ENCODE measurements at places on chromosomes 5 and 9.

DNA sequence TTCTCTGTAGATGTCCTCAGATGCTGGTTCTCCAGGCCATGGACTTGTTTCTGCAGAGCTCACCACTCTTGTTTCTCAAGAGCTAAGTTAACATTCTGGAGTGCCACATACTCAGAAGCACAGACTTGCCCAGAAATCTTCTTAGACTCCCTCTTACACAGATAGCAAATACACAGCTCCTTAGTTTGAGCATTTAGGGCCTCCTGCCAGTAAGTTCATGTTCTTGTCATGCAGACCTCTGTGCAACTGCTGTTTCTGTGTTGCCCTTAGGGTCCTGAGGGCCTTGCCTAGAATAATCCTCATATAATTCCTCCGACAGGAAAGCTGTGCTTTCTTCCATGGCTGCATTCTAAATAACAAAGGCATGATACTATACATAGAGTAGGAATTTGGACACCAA, 1.3 kb upstream of the PTPDC1 start:
- no peak for DNase-seq

DNA sequence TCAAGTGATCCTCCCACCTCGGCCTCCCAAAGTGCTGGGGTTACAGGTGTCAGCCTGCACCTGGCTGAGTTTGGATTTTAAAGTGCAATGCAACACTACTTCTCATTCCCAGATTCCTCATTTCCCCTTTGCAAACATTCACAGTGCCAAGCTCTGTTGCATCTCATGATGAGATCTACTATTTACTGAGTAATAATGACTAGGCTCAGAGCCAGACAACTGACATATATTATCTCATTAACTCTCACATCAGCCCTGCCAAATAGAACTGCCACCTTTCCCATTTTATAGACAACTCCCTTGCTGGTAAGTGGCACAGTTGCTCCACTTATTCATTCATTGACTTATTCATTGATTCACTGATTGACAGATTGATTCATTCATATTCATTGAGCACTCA, 7.0 kb downstream of the PDE6A start:
- peak; percentile 96 for DNase-seq

DNA sequence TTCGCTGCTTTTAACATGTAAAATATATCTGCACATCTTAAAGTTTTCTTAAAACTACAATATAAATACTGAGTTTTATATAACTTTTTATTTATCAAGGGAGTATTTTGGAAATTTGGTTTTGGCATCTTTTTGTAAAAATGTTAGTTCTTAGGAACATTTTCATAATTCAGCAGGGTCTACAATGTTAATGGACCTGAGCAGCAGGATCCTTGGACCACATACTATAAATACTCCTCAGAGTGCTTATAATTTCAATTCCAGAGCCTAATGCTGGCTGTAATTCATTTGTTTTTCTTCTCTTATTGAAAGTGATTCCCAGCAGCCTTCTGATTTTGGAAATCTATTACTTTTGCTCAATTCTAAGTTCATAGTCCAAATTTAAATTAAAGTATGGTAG, 1216.2 kb downstream of the MAT2B start:
- DNase-seq: no peak

- DNase-seq: no peak
These were observed 28.6 kb downstream of the UGCG start for GRCh38 chr9:111925017-111925770.

DNA sequence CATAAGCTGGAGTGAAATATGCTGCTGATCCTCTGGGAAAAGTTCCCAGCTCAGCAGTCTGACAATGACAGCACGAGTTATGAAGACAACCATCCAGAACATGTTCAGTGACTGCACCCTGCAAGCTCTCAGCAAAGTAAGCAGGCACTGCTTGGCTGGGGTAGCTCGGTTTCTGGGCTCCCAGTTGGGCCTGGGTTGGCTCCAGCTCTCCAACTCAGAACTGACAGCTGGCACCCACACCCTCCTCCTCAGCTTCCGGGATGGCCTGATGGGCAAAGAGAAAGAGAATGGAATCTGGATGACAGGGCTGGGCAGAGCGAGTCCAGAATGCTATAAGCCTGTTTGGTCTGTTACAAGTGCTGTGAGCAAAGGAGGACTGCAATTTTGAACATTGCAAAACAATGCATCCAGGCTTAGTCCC, 185.0 kb downstream of the CSNK1G3 start:
- no peak for DNase-seq
